ENCODE measurements at places on chromosomes 7 and 10.

DNA sequence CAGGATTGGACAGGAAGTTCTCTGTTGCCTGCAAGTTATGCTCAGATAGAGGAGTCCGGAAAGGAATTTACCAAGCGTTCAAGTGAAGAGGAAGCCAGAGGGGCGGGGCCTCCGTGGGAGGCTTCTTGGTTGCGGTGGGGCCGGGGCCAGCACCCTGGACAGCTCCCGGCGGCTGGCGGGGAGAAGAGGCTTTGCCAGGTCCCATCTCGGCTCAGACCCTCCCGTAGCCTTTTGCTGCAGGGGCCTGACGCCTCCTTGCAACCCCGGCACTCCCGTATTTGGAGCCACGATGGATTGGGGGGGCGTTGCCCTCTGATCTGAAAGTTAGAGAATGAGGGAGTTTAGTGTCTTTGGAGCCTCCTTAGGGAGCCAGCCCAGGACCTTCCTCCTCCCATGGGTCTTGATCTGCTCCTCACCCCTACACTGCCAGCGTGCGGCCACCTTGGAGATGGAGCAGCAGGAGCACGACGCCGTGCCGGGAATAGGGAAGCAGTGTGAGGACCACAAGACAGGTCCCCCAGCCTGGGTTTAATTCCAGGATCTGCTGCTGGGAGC lies 3.1 kb upstream of the SLC18A3 start:
- peak; percentile 91 for DNase-seq

GRCh38 chr10:120819366-120819765 lies 31.8 kb upstream of the WDR11 start:
- no peak for DNase-seq

- DNase-seq: no peak
These were observed 1.9 kb upstream of the FAM170B start for GRCh38 chr10:49135575-49136313.

GRCh38 chr7:34219153-34219718 lies 313.9 kb downstream of the BMPER start:
- no peak for DNase-seq

GRCh38 chr7:132193898-132194297 lies 382.4 kb downstream of the PLXNA4 start:
- DNase-seq: no peak

DNA sequence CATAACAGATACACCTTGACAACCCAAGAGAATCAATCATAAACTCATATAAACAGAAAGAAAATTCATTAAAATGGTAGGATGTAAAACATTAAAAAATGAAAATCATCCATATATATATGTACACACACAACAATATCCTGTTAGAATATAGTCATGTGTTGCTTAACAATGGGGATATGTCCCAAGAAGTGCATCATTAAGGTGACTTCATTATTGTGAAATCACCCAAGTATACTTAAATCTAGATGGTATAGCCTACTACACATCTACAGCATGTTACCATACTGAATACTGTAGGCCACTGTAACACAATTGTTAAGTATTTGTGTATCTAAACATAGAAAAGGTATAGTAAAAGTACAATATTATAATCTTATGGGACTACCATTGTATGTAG lies 115.8 kb upstream of the TMEM168 start:
- no peak for DNase-seq

GRCh38 chr10:94420516-94420915 lies 18.2 kb downstream of the TBC1D12 start:
- DNase-seq: no peak

DNA sequence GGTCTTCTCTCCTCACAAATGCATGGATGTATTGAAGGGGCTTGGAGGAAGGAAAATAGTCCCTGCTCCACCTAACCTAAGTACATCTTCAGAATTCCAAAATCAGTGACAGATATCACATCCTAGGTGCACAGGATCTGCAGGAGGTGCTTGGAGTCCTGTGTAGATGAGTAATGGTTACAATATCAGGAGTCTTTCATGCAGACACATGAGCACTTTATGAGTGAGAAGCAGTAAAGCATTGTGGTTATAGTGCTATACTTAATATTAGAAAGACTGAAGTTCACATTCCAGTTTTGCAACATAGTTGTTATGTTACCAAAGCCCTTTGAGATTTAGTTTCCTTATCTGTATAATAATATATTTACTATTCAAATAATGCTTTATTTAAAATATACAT lies 516.7 kb downstream of the NEBL start:
- DNase-seq: no peak

GRCh38 chr10:8137726-8138125 lies 83.2 kb downstream of the GATA3 start:
- DNase-seq: no peak

DNA sequence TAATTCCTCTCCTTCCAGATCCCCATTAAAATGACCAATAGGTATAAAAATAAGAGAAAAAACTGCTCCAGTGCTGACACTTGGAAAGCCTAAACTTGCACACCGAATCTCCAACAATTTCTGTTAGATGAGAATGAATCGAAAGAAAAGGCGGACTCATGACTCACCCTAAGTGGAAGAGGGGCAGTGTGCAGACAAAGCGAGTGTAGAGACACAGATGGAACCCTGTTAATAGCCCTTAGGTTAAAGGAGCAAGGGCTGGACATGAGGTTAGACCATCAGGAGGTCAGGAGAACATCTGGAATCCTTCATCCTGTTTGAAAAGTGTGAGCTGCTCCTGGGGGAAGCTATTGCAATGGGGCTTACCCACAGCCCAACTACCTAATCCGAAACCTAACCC lies 103.4 kb upstream of the GLI3 start:
- DNase-seq: no peak

- no peak for DNase-seq
These were observed 42.3 kb upstream of the CNTNAP2 start for GRCh38 chr7:146074195-146074765.

GRCh38 chr7:305410-306151 lies 15.6 kb downstream of the FOXL3 start:
- no peak for DNase-seq

GRCh38 chr10:103958996-103959395 lies 7.9 kb upstream of the SLK start:
- DNase-seq: no peak

- DNase-seq: no peak
These were observed 54.0 kb upstream of the RPA3 start for GRCh38 chr7:7772397-7772821.

- DNase-seq: no peak
These were observed 549.0 kb upstream of the LRRN3 start for GRCh38 chr7:110541962-110542361.

All from endothelial cell (in vitro differentiated cells).